ENCODE measurements at places on chromosomes 5 and 9.
A peak's percentile ranks its signal among the peaks of the same experiment; 100 is the strongest.

DNA sequence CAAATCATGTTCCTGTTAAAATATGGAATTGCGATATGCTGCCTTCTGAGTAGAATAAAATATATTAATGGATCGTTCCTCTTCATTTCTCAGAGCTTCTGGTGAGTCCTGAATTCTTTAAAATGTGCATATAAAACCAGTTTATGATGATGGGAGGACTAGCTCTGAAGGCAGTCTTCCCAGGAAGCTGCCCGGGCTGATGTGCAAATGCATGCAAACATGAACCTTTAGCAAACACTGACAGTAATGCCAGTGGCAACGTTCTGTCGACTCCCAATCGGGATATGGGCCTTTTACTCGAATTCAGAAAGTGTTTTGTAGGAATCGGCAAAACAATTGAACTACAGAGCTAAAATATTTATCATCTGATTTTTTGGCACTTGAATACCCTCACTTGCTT, 93.6 kb downstream of the TLE4 start:
- DNase-seq, result no peak

DNA sequence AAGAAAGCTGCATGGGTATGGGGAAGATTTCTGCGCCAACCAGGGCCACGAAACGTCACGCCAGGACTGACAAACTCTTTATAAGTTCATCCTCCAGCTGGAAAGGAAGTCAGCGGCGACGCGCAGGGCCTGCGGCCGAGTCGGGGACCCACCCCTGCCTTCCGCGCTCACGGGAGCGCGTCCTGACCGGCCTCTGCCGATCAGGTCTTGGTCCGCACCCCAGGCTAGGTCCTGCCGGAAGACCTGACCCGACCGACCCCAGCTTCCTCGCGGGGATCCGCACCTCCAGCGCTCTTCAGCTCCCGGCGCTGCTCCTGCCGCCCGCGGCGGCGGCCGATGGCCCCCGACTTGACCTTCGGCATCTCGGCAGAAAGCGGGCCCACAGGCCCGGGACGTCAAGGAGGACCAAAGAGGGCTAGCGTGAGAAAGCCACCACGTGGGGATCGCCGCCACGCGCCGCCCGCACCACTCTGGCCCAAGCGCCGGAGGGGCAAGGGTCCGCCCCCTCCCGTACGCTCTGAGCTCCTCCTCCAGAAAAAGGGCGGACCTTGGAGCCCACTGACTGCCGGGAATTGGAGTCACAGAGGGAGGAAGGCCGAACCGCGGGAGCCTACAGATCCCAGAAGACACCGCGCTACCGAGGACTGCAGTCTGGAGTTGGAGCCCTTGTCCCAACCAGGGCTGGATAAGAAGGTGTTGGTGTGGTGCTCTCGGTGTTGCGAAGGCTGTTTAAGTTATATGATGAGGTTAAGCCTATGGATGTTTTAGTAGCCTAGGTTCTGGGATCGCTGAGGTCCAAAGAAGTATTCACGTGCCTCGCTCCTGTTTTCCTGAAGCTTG, at the start of gene DIMT1:
TSS of gene DIMT1 (minus strand) at position 495 of the 840 bp plus-strand sequence. CDS start at position 362, 133 bp downstream.
- DNase-seq, result peak; percentile 96

- no peak for DNase-seq
Measured at GRCh38 chr5:395156-395920, 47.6 kb upstream of the EXOC3 start.

DNA sequence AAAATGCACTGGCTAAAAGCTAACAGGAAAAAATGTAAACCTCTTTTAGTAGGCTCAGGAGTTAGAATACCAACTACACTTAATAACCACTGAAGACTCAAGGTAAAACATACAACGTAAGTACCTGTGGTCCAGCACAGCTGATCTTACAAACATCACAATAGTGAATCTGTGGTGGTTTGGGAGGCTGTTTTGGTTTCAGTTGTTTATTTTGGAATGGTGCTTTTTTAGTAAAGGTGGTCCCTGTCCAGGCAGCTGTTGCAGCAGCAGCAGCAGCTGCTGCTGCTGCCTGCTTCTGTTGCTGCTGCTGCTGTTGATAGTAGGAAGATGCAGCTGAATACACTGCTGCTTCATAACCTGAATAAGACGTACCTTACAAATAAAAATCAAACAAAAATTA, 37.9 kb downstream of the ZFR start:
- DNase-seq, result peak; percentile 12

- DNase-seq, result no peak
Measured at GRCh38 chr5:112316731-112317130, 102.3 kb downstream of the EPB41L4A start.

GRCh38 chr9:96449523-96449844, 485 bp upstream of the HABP4 start:
- no peak for DNase-seq

DNA sequence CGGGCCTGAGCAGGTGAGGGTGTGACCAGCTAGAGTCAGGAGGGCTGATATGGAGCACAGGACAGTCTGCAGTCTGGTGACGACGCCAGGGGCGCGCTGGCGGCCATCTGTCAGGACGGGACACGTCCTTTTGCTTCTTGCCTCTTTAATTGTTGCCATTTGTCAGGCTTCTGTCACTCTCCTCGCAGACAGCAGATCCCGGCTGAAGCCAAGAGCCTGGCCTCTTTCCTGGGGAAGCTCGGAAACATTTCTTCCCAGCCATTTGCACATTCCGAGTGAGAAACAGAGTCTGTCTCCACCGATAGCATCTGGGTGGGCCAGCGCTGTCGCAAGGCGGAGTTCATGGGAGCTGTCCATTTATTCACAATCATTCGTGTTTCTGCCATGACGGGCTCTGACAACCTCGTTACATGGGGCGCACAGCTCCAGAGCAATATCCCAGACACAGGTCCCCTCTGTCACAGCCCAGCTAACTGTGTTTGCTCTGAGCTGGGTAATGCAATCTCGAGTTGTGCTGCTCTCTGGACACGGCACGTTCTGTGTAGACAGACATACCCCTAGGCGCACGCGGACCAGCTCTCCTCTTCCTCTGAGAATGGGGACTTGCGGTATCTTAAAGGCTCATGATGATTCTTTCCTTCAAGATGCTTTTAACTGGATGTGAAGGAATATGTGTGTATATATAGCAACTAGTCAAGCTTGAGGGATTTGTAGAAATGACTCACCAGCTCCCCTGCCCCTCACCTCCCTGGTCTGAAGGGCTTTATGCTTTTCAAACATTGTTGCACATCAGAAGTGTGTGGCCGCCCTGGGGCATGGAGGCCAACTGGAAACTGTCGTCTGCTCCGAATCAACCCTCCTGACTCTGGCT, 105.3 kb upstream of the FCN2 start:
- DNase-seq, result no peak

GRCh38 chr5:103624035-103624480, 61.5 kb upstream of the NUDT12 start:
- DNase-seq, result no peak

- no peak for DNase-seq
Measured at GRCh38 chr5:56481428-56482357, 248.6 kb upstream of the ANKRD55 start.

DNA sequence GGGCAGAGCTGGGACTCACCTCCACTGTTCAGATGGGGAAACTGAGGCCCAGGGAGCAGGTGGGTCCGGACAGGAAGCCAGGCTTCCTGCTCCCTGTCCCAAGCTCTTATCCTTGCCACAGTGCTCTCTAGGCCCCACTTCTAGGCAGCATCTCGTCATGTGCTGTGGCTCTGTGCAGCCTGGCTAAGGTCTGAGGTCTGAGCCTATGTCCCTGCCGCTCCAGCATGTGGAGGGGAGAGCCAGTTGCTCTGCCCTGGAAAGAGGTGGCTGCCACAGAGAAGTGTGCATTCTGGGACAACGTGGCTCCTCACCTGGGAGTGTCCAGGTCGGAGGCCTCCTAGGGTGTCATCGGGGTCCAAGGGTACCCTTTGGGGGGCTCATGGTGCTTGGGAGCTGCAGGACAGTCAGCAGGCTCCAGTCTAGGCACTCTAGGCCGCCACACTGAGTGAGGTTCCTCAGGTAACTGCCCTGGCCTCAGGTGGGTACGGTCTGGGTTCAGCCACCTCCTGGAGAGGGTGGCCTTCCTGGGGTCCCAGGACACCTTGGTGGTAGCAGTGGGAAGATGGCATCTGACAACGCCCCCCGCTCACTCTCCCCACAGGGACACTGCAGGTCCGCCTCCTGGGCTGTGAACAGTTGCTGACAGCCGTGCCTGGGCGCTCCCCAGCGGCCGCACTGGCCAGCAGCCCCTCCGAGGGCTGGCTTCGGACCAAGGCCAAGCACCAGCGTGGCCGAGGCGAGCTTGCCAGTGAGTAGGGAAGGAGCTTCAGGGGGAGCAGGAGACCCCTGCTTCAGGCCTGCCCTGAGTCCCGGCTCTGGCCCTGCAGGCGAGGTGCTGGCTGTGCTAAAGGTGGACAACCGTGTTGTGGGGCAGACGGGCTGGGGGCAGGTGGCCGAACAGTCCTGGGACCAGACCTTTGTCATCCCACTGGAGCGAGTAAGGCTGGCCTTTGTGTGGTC, 10.4 kb downstream of the PKN3 start:
- DNase-seq, result no peak

DNA sequence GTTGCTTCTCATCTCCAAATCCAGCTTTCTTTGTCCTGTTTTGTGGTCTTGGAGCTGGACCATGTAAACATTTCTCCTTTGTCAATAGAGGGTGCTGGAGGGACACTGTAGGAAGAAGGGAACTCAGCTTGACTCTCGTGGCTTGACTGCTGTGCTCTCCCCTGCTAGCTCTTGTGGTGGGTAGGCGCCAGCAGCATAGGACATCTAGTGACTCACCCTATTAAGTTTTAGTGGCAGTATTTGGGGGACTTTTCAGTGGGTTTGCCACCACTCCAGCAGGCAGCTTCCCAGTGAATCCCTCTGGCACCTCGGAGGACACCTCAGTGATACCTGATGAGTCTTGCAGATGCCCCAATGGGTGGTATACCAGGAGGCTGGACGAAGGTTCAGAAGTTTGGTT, 97.8 kb downstream of the TSSK1B start:
- no peak for DNase-seq

DNA sequence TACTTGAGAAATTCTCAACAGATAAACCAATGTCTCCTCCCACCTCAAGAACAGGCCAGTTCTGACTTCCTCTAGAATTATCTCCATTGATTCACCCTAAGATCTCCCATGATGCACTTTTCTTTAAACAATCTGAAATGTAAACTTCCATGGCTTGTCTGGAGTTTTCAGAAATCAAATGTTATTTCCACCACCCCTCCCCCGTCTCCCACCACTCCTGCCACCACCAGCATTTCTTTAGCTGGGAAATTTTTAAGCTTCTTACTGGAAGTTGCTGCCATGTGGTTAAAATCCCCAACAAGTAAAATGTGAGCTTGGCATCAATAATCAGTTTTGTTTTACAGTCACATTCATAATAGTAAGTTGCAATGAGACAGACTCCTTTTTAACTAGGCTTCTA, 32.8 kb upstream of the BASP1 start:
- DNase-seq, result no peak

GRCh38 chr9:78510035-78510434, 213.1 kb downstream of the PSAT1 start:
- DNase-seq, result peak; percentile 7

DNA sequence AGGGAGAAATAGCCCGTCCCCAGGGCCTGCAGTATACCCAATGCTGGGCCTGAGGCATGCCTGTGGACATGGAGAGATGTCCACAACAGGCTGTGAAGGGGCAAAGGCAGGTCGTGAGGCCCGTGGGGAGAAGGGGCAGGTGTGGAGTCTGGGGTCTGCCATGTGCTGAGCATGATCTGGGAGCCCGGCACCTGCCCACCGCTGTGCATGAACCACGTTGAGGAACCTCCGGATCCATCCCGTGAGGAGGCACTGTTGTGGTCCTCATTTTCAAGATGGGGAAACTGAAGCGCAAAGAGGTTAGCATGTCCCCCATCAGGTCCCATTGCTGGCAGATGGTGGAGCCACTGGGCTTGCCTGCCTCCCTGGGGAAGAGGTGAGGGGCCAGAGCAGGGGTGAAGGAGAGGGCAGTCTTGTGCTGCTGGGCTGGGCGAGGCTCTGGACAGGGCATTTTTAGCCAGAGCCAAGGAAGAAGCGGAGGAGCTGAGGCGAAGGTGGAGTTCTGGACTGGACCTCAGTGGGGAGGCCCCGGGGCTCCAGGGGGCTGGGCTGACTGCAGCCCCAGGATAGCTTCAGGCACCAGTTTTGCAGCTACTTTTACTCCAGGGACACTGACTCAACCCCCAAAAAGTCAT, 46.5 kb downstream of the LRSAM1 start:
- no peak for DNase-seq

DNA sequence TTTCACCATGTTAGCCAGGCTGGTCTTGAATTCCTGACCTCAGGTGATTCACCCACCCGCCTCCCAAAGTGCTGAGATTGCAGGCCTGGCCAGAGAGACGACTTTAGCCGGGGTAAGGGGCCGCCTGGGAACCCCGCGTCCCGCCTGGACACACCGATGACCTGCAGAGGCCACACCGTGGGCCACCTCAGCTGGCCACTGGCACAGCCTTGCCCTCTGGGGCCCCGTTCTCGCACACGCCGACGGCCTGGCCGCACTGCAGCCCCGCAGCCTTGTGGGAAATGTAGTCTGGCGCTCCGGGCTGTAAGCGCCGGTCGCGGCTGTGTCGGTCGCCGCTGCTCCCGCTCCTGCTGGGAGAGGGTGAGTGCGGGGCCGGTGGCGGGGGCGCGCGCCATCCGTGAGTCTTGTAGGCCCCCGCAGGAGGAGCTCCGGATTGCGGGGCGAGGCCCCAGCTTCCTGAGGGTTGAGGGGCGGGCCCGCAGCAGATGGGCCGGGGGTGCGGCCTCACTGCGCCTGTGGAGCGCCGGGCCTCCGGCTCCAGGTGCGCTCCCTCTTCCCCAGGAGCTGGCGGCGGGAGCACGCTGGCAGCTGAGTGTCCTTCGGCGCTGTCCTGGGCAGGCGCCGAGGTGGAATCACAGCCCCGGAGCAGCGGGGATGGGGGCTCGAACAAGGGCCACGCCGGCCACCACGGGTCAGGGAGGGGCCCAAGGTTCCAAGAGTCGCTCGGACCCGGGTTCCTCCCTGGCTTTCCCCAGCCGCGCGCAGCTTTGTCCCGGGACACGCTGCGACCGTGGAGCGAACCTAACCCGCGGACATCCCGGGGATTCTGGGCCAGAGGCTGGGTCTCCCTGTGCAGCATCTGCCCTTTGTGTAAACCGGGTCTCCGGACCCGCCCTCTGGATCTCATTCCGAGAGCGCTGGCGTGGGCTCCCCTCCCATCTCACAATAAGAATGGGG, at the start of gene ZFP2:
TSS of gene ZFP2 (plus strand) at position 299 of the 957 bp plus-strand sequence. CDS start 35,401 bp downstream, outside the sequence.
- DNase-seq, result peak; percentile 54
